Kidney glomerular epithelial cell (primary cell): ENCODE measurements at places on chromosomes 12 and 14.

DNA sequence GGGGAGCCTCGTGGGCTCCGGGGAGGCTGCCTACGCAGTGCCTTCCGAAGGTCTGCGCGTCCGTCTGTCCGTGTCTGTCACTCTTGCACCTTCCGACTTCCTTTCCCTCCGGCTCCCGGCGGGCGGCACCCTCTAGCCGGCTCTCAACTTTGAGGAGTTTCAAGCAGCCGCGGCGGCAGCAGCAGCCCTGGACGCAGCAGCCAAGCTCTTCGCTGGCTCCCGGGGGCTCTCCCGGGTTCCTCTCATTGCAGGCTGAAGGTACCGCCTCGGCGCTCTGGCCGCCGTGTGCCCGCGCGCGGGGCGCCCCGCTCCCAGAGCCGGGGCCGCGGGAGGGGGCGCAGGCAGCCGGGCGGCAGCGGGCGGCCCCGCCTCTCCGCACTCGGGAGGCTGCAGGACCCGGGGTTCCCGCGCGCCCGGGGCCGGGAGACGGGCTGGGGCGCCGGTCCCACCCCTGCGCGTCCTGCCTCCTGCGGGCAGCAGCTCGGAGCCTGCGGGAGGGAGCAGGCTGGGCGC is at the start of the genes AMIGO2 and PCED1B:
TSS of gene AMIGO2 (minus strand) at position 492 of the 513 bp plus-strand sequence. CDS start 957 bp downstream, outside the sequence.
TSS of gene PCED1B (plus strand) at position 154 of the 513 bp plus-strand sequence. CDS start 155,443 bp downstream, outside the sequence.
- peak; percentile 47 for DNase-seq

DNA sequence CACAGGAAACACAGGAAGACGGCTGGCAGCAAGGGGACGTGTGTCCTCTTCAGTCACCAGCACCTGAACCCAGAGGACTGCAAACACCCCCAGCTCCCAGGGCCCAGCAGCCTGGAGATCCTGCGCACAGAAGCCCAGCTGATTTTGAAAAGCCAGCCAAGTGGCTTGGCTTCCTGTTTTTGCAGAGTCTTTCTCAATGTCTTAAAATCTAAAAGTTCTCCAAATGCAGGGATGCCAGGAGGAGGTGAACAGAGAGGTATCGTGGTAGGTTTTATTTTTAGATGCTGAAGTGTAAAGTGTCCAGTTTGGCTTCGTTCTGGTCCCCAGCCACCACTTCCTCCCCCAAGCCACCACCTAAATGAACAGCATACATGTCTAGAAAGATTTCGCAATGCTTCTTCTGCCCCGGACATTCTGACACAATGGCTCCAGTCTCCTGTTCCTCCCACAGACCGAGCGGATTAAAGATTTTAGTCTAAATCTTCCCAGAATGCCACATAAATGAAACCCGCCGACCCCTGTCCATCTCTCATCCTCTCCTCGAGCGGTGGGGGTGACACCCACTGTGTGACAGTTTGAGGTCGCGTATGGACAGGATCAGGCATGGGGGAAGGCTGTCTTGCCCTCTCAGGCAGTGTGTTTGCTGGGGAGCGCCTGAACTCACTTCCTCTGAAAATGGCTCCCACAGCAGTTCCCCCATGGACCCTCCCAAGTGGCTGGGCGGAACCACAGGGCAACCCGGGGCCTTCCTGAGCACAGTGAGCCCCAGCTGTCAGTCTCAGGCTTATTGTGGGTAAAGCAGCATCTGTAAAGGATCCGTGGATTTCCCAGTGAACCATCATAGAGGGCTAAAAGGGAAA is 41.6 kb downstream of the ITPK1 start:
- no peak for DNase-seq

DNA sequence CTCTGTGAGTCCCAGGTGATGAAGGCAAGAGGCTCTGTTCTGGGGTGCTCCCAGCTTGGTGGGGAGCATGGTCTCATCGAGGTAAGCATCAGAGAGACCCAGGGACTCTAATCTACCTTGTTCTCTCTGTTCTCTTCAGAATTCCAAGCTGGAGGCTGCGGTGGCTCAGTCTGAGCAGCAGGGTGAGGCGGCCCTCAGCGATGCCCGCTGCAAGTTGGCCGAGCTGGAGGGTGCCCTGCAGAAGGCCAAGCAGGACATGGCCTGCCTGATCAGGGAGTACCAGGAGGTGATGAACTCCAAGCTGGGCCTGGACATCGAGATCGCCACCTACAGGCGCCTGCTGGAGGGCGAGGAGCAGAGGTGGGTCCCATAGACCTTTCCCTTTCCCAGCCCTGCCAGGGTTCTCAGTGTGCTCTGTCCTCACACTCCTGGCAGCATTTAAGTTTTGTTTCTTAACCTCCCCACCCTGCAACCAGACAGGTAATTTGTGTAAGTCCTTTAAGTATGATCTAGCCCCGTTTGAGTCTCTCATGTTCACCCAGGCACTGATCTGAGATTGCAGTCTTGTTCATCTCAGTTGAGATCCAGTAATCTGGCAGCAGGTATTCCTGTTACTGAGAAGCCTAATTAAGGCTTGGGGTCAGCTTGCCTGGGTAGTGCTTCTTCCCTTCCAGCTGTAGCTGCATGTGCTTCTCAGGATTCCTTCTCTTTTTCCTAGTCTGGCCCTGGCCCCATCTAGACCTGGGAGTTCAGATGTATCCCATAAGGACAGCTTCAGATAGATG is 14.8 kb upstream of the KRT81 start:
- no peak for DNase-seq

- no peak for DNase-seq
Observed at GRCh38 chr14:85175556-85175955, 354.4 kb upstream of the FLRT2 start.

DNA sequence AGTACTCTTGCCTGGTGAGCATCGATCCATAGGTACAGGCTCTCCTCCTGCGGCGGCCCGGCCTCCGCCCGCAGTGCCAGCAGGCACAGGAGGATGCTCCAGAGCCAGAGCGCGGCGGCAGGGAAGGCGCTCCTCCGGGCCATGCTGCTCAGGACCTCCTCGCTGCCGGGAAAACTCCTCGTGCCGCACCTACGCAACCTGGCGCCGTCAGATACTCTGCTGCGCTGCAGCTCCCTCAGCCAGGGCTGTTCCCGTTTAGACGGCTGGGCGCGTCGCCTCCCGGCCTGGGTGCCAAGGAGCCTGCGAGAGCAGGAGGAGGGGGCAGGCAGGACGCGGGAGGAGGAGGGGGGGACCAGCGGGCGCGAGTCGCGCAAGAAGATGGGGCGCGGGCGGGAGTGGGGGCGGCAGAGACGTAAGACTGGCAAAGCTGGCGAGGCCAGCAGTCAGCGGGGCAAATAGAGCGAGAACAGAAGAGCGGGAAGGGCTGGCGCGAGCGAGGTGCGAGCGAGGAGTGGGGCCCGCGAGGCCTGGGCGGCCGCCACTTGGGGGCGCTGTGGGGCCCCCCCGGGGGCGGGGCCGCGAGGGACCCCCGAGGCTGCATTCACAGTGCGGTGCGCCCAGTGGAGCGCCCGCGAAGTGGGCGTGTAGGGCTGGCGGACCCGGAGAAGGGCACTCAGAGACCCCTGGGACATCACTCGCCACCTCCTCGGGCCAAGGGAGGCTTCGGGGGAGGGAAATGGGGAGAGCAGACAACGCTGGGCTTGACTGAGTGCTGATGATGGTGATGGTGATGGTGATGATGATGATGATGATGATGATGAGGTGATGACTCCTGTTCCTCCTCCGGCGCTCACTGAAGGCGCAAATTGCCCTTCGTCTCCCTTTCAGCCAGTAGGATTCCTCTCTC is at the start of gene WIF1:
TSS of gene WIF1 (minus strand) at position 257 of the 907 bp plus-strand sequence. CDS start at position 143, 114 bp downstream.
- DNase-seq, result no peak

DNA sequence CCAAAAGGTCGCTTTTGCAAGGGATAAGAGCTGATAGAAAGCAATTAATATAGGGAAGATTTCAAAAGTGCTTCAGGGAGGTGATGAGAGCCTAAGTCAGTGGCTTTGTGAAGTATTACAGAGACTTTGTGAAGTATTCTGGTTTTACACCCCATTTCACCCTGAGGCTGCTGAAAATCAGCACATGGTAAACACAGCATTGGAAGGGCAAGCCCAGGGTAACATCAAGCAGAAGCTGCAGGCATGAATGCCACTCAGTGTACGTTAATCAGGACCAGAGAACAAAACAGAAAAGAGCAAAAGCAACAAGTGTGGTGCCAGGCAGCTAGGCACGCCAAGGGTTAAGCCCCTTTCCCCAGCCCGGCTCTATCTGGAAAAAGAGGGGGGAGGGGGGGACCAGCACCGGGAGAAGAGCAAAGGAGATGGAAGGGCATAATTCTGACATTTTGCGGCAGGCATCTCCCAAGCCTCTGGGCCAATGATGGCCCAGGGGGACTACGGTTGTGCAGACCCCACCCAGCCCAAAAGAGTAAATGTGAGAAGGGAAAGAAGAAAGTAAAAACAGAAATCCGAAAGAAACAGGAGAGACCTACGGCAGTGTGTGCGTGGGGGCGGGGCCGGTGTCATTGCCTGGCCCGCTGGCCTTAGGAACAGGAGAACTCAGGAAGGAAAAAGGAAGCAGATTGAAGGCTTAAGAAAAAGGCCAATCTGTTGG is 58.9 kb downstream of the DHRS2 start:
- DNase-seq, result no peak

DNA sequence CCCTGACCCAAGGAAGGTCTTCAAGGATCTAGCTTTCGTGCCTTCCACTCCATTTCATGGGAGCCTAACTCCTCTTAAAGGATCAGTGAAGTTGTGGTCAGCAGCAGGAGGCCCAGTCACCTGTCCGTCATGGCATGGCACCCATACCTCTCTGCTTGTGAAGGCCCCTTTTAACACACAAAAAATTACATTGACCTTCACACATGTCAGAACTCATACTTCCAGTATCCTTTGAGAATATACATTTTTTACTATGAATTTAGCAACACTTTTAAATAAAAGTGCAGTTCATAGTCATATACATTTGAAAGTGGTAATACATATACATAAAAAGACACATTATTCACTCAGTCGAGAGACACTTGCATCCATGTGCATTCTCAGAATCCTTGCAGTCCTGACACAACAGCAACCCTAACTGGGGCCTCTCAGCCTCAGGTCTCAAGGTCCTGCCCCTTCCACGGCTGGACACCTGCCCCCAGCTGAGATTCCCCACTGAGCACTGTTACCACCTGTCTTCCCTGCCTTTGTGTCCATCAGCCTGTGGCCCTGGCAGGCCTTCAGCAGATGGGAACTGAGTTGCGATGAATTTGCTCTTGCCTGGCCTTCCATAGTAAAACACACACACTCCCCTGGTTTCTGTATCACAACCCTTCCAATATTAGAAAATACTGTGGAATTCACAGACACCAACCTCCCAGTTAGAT is 3.7 kb upstream of the KRT3 start:
- no peak for DNase-seq

GRCh38 chr14:94115058-94115591 is 4.6 kb downstream of the IFI27 start:
- no peak for DNase-seq

DNA sequence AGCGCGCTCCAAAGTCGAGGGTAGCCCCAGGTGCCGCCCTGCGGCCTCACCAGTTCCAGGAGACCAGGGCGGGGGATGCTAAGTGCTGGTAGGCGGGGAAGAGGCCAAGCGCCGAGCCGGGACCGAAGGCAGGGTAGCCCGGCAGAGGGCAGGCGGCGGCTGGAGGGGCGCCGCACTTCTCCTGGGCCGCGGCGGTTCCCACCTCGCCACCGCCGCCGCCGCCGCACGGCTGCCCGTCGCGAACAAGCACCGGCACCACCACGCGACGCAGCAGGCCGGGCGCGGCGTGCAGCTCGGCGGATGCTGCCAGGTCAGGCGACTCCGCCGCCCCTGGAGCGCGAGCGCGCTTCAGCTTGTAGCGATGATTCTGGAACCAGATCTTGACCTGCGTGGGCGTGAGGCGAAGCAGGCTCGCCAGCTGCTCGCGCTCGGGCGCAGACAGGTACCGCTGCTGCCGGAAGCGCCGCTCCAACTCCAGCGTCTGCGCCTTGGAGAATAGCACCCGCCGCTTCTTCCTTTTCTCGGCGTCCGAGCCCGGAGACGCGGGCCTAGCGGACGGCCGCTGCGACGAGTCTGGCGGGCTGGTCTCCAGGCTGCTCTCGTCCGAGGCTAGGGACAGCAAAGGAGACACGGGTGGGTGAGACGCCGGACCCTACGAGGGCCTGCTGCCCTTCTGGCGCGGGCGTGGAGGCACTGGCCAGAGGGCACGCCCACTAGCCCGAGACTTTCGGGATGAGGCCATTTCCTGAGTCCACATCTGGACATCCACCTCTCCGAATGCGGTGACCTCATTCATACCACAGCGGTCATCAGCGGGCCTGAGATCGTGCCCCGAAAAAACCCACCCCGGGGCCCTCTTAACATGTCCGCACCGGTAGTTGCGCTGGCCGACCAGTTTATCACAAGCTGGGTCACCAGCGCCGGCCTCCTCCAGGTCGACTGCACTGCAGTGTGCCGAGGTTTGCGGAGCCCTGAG is 1.3 kb downstream of the NKX2-8 start:
- peak; percentile 14 for DNase-seq

DNA sequence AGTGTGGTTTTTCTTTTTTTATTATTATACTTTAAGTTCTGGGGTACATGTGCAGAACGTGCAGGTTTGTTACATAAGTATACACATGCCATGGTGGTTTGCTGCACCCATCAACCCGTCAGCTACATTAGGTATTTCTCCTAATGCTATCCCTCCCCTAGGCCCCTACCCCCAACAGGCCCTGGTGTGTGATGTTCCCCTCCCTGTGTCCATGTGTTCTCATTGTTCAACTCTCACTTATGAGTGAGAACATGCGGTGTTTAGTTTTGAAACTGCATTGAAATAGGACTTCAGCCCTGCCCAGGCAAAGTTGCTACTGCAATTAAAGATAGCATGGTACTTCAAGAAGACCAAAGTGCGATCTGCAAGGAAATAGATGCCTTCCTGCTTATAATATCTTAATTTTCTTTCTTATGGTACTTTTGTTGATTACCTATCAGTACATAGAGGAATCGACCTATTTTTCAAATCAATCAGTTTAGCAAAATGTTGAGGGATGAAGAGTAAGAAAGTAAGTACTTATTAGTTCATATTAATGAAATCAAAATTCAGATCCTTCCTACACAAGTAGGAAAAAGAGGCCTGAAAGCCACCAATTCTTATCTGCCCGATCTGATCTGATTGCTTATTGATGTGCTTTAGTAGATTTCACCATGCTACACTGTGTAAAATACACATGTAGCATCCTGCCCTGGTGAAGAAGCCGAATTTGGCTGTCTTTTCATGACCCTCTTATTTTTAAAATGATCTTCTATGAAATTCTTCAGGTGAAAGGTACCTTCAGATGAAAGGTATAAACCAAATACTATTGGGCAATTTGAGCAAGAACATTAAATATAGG is 1.6 kb downstream of the LTA4H start:
- no peak for DNase-seq

DNA sequence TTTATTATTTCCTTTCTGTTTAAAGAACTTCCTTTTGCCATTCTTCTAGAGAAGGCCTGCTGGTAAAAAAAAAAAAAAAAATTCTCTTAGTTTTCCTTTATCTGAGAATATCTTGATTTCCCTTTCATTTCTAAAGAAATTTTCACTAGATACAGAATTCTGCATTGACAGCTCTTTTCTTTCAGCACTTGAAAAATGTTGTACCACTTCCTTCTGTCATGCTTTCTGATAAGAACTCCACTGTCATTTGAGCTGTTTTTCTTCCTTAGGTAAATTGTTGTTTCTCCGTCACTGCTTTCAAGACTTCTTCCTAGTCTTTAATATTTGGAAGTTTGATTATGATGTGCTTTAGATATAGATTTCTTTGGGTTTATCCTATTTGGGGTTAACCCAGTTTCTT is 113.6 kb upstream of the BTG1 start:
- no peak for DNase-seq
